ENCODE measurements at places on chromosomes 3 and 15.

- no peak for DNase-seq
Observed at GRCh38 chr3:77354958-77355357, 315.1 kb downstream of the ROBO2 start.

DNA sequence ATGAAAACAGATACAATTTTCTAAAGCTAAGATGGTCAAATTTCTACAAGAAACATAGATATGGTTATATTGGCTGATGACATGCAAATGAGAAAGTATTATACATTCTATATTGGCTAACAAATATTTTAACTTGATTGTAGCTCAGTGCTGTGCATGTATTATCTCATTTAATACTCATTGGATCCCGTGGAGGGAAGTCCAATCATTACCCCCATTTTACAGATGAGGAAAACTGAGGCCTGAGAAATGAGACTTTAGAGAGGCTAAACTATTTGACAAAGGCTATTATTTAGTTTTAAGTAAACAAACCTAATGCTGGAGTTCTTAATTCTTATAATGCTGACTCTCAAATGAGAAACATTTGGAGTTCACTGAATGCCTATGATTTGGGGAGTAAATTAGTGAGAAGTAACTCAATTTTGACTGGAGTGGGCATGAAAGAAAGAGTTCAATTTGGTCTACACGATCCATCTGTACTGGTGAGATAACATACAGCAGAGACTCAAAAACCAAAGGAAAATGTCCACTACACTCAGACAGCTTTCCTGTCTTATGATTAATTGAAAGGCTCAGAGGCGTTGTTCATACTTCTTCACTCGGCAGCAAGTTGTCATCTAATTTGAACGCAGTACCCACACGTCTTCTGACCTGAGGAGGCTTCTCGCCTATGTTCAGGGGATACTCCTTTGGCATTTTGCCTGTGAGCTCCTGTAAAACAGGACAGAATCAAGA is 72.2 kb upstream of the LMOD3 start:
- no peak for DNase-seq

DNA sequence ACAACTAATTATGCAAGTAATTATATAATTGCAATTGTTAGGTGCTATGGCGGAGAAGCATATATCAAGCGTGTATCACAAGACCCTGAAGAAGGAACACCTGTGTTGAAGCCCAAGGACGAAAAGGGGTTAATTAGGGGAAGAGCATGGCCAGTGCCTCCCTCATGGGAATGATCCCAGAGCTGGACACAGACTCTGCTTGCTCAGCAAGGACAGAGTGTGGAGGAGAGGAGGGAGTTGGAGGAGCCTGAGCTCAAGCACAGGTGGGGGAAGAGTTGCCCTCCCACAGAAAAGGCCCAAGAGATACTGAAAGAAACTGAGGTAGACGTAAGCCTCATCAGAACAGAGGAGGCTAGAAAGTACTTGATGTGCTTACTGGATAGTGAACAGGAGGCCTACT is 423.7 kb downstream of the EPHB1 start:
- no peak for DNase-seq

GRCh38 chr3:32455609-32456428 is 46.8 kb downstream of the CMTM6 start:
- DNase-seq, result no peak

DNA sequence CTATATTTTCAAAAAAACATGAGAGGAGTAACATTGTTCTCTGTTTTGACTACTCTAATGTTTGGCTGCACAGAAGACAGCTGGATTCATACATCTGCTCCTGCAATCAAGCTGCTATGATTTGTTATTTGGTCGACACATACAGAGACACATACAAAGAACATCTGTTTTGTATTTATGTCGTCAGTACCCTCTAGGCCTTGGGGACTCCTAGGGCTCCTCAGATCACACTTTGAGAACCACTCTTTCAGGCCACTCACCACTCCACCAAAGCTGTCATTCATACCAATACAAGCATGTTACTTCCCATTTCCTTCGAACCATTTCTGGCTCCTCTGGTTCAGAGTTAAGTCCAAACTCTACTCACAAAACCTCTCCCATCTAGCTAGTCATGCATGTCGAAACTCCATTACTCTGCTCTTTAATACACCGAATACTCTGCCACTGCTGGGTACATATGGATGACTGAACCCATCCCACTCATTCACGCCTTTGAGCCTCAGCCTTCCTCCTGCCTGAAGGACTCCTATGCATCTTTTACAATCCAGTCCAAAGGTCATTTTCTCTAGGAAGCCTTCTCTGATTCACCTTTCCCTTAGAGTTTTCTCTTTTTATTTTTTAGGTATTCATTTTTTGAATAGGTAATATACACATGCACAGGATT is 102.9 kb upstream of the ARHGEF3 start:
- DNase-seq, result no peak

GRCh38 chr3:189508784-189509501 is 122.2 kb upstream of the TP63 start:
- DNase-seq, result no peak

GRCh38 chr3:149909923-149910322 is 60.8 kb downstream of the PFN2 start:
- no peak for DNase-seq

GRCh38 chr15:89839167-89839810 is 24.6 kb upstream of the ANPEP start:
- DNase-seq, result no peak

DNA sequence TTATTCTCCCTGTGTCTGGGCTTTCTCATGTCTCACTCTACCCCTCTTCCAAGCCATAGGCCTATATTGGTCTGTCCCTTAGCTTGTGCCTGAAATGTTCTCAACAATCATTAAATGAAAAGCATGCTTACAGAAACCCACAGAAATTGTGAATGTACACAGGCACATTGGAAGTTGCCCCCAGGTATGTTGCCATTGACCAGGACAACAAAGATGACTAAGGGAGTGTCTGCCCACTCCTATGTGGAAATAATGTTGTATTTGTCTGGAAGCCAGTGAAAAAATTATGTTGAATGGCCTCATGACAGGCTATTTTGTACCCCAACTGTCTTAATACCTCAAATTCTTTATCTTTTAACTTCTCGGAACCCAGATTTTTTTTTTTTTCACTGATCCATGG is 102.0 kb downstream of the TPRG1 start:
- no peak for DNase-seq

DNA sequence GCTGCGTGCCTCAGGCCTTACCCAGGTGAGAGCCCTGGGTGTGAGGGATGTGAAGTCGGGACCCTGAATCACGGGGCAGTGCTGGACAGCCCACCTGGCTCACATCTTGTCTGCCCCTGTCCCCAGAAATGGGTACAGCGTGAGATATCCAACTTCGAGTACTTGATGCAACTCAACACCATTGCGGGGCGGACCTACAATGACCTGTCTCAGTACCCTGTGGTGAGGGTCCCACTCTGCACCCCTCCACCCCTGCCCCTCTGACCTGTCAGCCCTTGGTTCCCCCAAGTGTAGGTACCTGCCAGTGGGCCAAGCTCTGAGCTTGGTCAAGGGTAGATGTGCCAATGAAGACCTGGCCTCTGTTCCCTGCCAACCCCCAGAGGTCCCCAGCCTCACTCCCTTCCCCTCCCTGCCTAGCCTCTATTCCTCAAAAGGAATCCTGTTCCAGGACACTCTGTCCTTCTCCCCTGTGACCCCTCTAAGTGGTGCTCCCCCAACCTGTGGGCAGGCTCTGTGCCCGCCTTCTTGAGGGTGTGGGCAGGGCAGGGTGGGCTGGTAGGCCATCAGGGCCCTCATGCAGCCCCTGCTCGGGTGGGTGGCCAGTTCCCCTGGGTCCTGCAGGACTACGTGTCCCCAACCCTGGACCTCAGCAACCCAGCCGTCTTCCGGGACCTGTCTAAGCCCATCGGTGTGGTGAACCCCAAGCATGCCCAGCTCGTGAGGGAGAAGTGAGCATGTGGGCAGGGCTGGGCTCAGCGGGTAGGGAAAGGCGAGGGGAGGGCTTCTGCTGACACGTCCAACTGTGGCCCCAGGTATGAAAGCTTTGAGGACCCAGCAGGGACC is 25.1 kb downstream of the NBEAL2 start:
- DNase-seq, result no peak

- no peak for DNase-seq
Observed at GRCh38 chr3:17941152-17941551, 198.7 kb upstream of the TBC1D5 start.

DNA sequence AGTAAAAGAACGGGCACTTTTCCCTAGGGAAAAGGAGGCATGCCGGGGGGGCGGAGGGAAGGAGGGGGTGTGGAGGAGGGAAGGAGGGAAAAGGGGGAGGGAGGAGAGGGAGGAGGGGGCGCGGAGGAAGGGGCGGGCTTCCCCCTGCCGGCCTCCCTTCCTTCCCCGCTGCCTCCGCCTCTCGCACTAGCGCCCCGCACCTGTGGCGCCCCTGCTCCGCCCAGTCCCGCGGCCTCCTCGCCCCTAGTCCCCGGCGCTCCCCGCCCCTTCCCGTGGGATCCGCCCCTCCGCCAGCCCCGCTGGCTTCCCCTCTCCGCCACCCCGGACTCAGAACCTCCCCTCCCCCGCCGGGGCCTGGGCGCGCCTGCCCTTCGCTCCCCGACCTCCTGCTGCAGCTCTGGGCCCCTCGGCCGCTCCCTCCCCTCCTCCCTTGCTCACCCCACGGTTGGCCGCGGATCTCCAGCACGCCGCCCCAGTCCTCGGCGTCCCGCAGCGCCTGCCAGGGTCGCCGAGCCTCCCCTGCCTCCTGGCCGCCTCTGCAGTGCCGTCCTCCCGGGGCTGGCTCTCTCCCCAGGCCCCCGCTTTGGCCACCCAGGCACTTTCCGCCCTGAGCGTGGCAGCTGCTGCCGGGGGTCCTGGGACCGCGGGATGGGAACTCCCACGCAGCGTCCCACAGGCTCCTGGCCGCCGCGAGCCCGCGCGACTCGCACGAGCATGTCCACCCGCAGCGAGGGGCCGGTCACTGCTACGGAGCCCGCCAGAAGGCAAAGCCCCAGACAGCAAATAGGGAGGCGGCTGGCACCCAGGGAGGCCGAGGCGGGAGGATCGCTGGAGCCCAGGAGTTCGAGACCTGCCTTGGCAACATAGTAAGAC is 147.4 kb downstream of the TJP1 start:
- no peak for DNase-seq

DNA sequence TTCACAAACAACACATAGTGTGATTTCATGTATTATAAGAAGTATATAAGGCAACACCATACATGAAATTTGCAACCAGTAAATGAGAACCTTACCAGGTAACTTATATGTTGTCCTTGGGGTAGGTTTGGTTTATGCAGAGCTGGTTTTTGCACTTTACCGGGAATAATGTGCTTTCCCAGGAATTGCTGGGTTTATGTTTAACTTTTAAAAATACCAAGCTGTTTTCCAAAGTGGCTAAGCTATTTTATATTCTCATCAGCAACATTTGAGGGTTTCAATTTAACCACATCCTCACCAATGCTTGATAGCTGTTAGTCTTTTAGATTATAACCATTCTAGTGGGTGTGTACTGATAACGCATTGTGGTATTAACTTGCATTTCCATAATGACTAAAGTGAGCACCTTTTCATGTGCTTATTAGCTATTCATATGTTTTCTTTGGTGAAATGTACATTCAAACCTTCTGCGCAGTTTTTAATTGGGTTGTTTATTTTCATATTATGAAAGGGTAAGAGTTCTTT is 71.6 kb downstream of the KY start:
- no peak for DNase-seq

- no peak for DNase-seq
Observed at GRCh38 chr3:192931825-192932224, 14.2 kb upstream of the MB21D2 start.

GRCh38 chr3:89617706-89618105 is 510.3 kb downstream of the EPHA3 start:
- DNase-seq, result no peak

DNA sequence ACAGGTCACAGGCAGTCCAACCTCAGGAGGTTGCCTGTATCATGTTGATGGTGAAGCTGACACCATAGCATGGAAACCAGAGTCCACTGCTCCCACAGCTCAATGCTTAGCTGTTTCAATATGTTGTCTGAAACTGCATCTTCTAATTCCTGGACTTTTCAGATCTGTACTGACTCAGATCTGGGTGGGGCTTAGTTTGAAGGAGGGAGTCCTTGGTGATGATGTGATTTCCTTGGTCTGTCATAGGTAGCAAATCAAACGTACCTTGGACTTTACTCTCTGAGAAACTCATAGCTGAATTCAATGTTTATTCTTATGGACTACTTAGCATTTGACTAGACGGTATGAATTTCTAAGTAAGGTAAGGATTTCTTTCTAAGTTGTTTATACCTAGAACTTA is at the start of gene HHLA2:
Gene HHLA2 (plus strand): TSS at position 310 of the 400 bp plus-strand sequence. CDS start 55,266 bp downstream, outside the sequence.
- DNase-seq, result no peak

DNA sequence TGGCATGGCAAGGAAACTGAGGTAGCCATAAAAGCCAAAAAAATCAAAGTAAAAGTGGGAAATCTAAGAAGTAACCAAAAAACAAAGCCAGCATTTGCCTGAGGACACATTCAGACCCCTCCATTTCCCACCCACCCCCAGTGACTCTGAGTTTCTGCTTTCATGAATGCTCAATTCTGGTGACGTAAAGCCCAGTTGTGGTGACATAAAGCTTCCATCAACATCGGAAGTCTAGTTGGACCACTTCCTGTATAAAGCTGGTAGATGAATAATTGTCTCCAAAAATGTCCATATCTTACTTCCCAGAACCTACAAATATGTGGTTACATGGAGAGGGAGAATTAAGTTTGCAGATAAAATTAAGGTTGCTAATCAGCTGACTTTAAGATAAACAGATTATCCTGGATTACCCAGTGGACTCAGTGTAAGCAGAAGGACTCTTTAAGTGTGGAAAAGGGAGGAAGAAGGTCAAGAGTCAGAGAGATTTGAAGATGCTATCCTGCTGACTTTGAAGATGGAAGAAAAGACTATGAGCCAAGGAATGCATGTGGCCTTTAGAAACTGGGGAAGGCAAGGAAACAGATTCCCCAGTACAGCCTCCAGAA is 62.0 kb upstream of the ST3GAL6 start:
- DNase-seq, result no peak

DNA sequence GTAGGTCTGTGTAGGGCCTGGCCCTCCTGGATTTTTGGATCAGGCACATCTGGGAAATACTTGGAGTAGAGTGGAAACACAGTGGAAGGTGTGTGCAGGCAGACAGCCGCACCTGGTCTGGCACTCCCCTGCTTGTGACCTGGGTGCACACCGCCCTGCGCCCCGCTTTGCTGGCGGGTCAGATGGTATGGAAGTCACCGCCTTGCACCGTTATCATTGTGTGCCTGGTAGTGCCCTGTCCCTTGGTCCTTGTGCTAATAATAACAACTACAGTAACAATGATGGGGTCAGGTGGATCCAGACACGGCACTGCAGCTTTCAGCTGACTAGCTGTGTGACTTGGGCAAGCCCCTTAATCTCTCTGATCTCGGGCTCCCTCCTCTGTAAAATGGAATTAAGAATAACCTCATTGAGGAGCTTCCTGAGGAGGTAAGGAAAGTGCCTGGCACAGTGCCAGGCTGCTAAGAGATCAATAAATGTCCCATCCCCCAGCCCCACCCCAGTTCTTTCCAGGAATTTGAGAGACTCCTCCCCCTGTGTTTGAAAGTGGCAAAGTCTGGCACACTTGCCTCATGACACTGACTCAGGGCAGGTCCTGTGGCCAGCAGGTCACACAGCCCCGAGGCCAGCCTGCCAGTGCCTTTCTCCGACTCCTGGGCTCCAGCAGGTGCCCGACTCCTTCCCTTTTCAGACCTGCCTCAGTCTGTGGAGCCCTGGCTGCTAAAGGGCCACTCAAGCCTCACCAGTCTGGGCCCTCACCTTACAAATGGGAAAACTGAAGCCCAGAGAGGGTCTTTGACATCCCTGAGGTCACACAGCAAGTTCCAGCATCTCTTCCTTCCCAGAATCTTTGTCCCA is 9.8 kb downstream of the ISG20 start:
- DNase-seq, result peak; percentile 60
